ENCODE measurements at places on chromosomes 3 and 15.

DNA sequence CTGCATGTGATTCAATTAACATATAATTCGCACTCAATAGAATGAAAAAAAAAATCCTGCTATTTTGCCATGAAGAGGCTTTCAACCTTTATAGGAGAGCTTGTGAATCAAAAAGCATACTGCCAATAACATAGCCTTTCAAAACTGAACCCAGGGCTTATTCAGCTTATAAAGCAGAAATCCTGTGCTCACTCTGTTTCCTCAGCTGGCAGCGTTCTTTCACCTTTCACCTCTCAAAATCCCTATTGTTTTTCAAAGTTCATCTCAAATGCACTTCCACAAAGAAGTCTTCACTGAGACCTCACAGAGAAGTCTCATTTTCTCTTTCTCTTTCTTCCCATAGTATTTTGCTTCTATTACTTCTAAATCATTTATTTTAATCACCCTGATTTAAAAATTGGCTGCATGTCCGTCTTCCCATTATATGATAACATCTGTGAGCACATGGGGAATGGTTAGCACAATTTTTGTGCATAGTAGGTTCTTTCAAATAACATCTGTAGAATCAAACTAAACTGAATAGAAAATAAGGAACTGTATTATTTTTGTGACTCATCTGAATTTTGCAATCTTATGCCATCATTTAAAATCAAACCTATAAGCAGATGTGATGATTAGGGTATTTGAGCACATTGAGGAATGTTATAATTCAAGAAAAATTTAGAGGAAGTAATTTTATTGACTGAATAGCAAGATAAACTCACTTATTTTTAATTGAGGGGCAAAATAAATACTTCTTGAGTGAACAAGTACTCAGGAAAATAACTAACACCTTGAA is 373.4 kb downstream of the NLGN1 start:
- no peak for DNase-seq

DNA sequence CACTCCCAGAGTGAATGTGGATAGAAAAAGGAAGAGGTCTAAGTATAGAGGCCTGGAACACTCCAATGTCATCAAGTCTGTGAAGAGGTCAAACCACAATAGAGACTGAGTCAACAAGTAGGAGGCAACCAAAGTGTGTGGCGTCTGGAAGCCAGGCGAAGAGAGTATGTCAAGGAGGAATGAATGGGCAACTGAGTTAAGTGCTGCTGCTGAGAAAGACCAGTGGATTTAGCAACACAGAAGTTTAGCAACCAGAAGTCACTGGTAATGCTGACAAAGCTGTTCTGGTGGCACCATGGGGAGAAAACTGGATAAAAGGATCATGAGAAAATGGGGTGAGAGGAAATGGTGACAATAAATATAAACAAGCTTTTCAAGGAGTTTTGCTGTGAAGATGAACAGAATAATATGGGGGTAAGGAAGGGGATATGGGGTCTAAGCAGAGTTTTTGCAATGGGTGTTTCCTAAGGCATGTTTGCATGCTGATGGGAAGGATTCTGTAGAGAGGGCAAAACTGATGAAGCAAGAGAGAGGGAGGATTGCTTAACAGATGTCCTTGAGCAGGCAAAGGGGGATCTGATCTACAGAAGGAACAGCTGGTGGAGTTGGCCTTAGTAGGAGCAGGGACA is 38.4 kb downstream of the PCOLCE2 start:
- no peak for DNase-seq

DNA sequence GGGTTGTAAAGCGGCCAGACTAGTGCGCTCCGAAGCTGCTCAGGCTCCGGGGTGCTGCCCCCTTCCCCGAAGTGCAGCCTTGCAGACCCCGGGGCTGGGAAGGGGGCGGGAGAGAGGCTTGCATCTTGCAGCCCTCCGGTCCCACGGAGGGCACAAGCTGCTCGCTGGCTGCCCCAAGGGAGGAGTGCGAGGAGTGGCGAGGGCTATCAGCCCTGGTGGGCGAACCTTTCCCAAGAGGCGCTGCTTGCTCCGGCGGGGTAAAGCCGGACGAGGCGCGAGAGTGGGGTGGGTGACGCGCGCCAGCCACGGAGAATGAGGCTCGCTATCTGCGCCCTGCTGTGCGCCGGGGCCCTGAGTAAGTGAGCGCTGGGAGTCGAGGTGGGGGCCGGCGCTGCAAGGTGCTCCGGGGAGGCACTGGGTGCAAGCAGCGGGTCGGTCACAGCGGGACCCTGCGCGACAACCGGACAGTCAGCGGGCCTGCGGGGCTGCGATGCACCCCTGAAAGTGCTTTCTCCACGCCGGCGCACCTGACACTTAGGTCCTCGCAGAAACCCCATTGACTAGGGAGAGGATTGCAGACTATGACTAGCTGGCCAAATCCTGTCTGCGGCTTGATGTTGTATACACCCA is 12.7 kb upstream of the TOPBP1 start:
- no peak for DNase-seq

GRCh38 chr3:73602170-73602569 is 22.6 kb downstream of the PDZRN3 start:
- DNase-seq: no peak

DNA sequence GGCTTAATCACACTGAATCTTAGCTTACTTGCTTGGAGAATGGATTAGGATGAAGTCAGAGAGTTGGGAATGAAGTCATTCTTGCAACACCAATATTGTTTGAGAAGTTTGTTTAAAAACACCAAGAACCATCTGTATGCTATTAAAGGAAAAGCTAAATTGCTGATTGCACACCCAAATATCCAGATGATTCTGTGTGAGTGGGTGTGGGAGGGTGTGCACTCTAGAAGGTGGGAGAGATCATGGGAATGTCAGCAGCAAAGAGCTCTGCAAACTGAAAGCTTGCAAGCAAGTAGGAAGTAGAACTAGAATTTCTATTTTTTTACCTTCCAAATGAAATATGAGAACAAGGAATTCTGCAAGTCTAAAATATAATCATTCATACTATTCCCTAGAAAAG is 364.9 kb downstream of the NR2F2 start:
- DNase-seq: no peak

GRCh38 chr3:108076564-108076963 is 14.3 kb downstream of the CD47 start:
- no peak for DNase-seq

DNA sequence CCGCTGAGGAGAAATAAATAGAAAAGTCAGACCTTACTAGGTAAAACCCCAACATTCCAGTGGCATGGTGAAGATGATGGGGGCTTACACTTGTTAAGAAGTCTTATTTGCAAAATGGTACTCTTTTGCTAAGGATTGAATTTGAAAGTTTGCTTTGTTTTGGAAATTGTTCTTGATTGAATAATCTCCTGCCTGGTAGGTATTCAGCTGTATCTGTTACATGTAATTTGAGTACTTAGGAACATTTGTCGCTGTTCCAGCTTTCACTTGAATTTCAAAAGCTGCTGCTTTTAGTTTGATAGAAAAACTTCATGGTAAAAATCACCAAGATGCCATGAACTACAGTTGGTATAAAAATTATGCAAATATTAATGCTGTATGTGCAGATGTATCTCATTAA is 44.6 kb downstream of the TFG start:
- DNase-seq: no peak

DNA sequence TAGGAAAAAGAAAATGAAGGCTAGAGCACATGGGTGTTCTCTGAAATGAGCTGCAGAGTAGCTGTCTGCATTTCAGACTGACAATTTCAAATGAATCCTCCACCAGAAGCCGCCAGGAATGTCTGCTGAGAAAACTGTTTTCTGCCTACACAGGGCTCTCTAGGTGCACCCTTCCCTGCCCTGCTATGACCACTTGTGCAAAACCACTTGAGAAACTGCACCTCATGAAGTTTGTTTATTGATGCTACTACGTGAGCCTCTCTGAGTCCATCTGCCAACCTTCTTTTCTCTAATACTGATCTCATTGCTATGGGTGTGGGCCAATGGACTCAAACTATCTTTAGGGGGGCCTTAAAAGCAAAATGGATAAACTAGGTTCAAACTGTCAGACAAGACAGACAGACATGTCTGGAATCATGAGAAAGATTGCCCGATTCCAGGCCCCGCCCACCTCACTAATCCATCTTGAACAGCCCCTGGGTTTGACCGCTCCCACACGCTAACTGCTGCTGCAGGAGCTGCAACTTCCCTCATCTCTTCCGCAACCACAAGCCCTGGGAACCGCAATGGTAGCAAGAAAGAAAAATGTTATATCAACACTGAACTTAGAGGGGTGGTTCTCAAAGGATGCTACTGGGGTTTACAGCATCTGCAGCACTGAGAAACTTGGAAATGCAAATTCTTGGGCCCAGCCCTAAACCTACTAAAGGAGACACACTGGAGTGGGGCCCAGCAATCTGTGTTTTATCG is 9.0 kb upstream of the CD47 start:
- DNase-seq: no peak

- no peak for DNase-seq
Observed at GRCh38 chr3:179182902-179183301, 34.7 kb downstream of the PIK3CA start.

GRCh38 chr3:69425249-69425648 is 39.4 kb upstream of the FRMD4B start:
- no peak for DNase-seq

GRCh38 chr3:183085634-183086390 is 13.5 kb downstream of the MCCC1 start:
- no peak for DNase-seq

DNA sequence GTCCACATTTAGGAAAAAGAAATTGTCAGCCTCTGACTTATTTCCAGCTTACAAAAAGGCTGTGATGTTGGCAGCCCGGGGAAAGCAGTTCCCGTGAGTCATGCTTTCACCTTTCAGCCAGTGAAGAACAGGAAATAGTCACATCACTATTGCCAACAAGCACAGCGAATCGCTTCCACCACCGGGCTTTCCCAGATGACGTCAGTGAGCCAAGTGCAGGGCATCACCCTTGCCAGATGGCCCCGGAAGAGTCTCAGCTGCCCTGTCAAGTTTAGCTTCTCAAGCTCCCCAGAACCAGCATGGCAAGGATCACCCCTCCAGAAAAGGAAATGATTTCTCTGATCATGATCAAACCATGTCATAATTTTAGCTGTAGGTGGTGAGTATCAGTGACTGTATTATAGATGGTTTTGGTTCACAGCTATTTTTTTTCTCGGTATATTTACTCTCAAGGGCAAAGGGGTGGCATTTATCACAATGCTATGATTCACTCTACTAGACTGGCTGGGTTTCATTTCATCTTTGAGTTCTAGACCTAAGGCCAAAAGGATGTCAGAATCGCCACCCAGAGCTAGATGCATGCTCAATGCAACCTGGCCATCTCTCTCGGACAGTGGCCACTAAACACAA is 32.9 kb downstream of the B3GNT5 start:
- DNase-seq: peak; percentile 86

DNA sequence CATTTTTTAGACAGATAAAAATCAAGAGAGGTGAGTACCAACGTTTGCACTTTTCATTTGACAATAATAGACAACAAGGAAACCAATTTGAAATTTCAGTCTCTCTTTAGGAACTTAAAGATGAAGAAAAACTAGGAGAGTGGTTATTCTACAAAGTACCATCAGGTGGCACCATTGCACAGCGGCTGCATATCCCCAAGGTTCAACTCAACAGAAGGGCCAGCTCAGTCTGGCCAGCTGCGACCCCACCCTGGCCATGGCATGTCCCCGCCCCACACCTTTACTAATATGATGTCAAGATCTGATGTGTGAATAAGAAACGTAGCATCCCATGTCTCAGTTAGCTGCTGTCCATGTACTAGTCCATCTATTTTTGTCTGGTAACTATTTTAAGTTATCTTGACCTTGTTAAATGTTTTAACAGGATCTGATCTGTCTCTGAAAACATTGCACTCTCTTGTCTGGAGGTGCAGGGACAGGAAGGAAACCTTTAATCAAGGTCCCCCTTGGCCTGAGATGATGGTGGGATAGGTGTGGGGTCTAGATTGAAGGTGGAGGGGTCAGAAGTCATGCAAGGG is 35.5 kb upstream of the CGNL1 start:
- DNase-seq: no peak
